ENCODE measurements at places on chromosomes 5 and 9.

DNA sequence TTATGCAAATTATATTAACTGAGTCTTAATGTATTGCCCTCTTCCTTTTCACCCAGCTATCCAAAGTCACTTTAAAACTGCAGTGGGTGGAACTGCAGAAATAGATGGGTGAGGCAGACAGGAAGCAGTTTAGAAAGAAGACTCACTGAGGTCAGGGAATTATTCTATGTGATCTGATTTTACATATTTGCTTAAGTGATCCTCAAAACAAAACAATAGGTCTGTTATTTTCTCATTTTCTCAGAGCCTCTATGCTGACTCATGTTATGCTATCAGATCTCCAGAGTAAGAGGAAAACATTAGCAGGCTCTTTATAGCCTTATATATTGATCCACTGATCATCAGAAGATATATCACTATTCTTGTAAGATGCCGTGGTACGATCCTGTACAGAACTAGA is 63.5 kb downstream of the MRPS27 start:
- no peak for DNase-seq

DNA sequence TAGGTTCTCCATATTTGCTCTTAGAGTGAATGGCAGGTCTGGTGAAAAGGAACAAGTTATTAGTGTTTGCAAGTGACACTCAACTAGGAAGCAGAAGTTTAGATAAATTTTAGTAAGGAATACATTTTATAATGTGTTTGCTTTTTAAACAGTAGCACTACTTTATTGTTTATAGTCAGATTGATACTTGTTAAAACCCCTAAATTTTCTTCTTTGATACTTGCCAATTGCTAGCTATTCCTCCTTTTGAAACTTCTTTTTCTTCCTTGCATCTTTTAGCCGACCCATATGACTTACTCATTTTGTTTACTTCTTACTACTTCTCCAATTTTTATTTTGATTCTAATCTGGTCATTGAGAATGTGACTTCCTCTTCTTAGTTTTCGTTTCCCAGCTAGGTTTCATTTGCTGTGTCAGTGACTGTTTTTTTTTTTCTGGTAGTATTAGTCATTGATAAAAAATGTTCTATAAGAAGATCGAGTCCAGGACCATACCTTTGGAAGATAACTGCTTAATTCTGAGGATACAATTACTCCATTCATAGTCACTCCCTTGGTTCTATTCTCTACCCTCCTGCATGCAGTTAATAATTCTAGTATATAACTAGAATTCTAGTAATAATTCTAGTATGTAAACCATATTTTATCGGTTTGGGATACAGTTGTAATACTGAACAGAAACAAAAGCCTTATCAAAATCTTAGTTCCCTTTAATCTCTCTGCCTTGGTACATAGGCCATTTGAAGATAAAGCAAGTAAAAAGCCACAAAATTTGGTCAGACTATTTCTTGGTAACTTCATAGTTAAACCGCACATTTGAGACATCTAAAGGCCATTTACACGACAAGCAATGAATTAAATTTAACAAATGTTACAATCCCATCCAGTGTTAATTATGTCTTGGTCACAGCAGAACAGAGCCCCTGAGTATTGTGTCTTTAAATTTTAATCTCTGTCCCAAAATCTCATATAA is 2.8 kb upstream of the RICTOR start:
- no peak for DNase-seq

- no peak for DNase-seq
Observed at GRCh38 chr5:55316289-55316688, 8.5 kb downstream of the MTREX start.

DNA sequence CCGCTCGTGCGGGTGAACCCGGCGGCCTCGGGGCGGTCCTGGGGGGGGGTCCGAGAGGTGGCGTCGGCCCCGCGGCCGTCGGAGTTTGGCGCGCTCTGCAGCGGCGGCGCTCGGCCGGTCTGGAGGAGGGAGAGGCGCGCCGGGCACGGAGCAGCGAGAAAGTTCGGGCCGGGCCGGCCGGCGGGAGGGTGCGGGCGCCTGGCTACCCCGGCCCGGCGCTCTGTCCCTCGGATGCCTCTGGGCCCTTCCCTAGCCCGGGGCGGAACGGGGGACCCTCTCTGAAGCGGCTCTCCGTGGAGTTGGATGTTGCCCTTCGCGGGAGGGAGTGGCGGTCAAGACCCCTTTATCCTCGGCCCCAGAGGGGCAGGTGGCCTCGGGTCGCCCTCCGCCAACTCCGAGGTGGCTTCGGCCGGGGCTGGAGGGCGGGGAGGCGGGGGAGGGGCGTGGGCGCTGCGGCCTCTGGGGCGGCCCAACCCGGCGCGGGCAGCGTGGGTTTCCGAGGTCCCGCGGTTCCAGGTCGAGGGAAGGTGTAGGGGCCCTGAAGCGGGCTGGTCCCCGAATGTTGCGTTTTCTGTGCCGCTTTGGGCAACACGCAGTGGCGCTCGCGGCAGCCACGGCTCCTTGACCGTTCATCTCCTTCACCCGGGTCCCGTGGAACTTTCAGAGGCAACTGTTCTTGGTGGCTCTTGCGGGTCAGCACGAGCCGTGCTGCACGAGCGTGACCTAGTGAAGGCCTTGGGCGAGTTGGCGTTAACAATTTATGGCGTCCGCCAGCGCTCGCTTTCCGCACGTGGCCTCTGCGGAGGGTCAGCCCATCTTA is 290.5 kb downstream of the DOCK8 start:
- DNase-seq: peak; percentile 27

GRCh38 chr9:8621416-8621815 is 821.8 kb upstream of the DMAC1 start:
- no peak for DNase-seq

DNA sequence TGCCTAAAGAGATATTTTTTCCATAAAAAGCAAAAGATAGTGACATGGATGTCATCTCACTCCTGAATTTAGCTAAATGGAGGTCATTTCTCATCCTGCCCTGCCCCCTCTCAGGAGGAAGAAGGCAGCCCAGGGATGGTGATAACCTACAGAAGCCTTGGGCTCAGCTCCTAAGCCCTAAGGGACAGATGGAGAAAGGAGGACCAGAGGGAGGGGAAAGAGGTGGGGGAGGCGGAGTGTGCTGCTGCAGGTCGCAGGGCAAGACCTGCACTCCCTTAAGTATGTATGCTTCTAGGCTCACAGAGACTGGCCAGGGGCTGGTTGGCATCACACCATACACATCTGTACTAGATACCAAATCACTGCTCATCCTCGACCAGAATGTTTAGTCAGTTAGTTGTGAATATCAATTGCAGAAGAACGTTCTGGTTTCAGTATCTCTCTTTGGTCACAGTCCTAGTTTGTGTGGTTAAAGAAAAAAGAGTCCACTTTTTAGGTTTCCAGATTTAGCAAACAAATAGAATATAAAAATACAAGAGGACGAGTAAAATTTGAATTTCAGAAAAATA is 18.4 kb upstream of the CDKN2AIPNL start:
- no peak for DNase-seq

- DNase-seq: no peak
Observed at GRCh38 chr9:135039266-135039870, 48.1 kb upstream of the OLFM1 start.

- no peak for DNase-seq
Observed at GRCh38 chr9:99114846-99115500, 10.1 kb downstream of the TGFBR1 start.

DNA sequence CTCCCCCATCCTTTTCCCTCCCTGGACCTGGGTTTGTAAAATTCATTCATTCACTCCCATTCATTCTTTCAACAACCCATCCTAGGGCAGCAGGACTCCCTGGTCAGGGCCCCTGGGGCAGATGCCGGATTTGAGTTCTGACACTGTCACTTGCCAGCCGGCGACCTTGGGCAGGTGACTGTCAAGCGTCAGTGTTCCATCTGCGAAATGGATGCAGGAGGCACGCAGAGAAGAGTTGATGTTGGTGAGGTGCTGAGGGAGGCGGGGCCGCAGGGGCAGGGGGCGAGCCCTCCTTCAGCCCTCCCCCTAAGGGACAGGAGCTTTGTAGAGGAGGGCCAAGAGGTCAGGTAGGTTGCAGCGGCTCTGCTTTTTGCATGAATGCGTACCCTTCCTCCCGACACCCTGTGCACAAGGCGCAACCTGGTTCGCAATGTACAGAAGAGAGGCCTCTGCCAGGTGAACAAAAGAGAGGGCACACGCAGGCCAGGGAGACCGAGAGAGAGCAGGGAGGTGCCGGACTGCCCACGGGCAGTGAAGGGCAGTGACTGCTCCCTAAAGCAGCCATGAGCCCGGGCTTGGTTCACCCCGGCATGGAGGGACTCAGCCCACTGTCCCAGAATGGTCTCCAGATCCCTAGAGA is 128.1 kb downstream of the BARX1 start:
- DNase-seq: no peak

- no peak for DNase-seq
Observed at GRCh38 chr5:9547122-9547947, 1.5 kb upstream of the SEMA5A start.

GRCh38 chr5:1381370-1382247 is 36.7 kb upstream of the CLPTM1L start:
- DNase-seq: no peak

Measured in activated CD4-positive, alpha-beta T cell treated with anti-CD3 and anti-CD28 coated beads for 36 hours (primary cell).